Right renal cortex interstitium (tissue), 3 donors: ENCODE measurements at places on chromosomes 1 and 21. TPM values are rescaled to one million over a fixed set of nuclear protein-coding genes. Genes with fewer than 3 reads are reported as not detected.

DNA sequence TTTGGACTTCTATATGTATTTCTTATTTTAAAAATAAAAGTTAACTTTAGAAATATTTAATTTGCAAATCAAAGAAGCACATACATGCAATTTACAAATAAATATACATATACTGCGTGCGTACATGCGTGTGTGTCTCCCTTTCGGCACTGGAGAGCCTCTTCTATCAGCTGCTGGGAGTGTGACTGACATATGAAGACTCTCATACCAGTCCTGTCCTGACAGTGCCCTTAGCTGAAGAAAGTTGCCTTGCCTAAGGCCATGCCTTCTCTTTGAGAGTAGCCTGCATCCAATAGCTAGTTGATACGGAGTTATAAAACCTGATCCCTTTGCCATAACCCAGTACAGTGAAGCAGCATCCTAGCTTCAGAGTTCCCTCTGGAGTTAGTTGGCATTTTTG lies 282.4 kb upstream of the NEGR1 start:
- DNase-seq, result no peak

Gene BRINP3
- 5.3 TPM for polyA plus RNA-seq

- DNase-seq, result peak; percentile 61
These were observed 105.0 kb upstream of the COL6A1 start for GRCh38 chr21:45876381-45877170.

DNA sequence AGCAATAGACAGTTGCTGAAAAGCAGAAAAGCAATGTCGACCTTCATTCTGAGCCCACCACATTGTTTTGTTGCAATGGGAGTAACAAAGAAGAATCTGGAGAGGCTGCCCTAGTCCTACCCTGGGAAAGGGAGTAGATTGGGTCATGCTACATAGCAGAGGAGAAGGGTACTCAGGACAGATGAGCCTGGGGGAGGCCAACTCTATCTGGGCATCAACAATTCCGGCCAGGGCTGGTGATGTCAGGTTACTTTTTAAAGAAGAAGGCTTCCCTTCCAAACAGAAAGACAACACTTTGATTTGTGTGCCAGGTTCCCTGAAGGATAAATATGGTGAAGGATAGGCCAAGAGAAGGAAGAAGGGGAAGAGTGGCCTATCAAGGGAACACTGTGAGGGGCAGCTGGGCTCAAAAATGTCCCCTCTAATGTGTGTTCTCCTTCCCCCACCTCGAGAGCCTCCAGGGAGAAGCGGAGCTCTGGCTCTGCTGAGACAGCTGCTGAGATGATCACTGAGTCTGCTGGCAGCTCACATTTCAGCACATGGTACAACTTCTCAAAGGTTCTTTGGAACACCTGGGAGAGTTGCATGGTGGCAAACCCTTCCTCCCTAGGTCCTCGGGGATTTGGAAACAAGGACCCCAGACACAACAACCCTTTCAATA lies 3.2 kb upstream of the ADIPOR1 start:
- no peak for DNase-seq

GRCh38 chr1:157849229-157849875 lies 7.7 kb upstream of the CD5L start:
- DNase-seq, result no peak

- DNase-seq, result no peak
These were observed 30.0 kb upstream of the RCSD1 start for GRCh38 chr1:167599957-167600581.

DNA sequence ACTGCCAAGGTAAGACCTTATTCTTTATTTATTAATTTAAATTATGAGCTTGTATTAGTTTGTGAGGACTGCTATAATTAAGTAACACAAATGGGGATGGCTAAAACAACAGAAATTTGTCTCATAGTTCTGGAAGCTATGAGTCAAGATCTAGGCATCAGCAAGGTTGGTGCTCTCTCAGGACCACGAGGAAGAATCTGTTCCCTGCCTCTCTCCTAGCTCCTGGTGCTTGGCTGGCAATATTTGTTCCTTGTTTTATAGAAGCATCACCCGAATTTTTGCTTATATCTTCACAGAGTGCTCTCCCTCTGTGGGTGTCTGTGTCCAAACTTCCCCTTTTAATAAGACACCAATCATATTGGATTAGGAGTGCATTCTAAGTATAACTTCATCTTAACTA lies 41.4 kb upstream of the CCDC190 start:
- no peak for DNase-seq

DNA sequence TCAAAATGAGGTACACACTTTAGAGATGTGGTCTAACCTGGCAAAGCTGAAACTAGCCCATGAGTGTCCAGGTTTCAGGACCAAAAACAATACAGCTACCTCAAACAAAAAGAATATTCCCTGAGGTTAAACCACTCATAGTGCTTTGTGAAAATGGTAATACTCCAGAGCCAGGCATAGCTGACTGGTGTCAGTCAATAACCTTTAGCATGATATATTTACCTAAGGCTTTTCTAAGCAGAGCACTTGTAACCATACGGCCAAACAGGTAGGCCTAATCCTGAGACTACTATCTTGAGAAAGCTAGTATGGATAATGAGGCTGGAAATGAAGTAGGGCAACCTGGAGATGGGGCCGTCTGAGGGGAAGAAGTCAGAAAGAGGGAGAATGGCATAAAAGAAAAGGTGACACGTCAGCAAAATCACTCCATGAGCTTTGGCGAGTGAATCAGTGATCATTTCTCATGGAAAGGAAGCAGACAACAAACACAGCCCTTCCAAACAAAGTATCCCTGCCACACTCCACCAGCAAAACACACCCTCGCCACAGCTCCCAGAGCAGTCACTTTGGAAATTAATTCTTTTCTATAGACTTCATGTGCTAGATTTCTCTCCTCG lies 1.7 kb upstream of the LRRC52 start:
- DNase-seq, result no peak

Gene GPR52
- polyA plus RNA-seq, result not detected

Gene GJB5
- polyA plus RNA-seq, result 0.38 TPM

DNA sequence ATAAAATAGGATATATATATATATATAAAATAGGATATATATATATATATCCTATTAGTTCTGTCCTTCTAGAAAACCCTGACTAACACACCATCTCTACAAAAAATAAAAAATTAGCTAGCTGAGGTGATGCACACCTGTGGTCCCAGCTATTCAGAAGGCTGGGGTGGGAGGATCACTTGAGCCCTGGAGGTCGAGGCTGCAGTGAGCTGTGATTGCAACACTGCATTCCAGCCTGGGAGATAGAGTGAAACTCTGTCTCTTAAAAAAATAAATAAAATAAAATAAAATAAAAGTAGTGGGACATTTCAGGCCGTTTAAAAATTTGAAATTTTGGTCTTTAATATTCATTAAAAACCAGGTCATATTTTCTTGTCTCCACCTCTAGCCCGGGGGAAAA lies 4.2 kb upstream of the RRP1 start:
- no peak for DNase-seq

Gene NUP210L
- 0.04 TPM for polyA plus RNA-seq

- no peak for DNase-seq
These were observed 49.8 kb upstream of the KANK4 start for GRCh38 chr1:62368989-62369388.

Gene S100A7
- polyA plus RNA-seq, result 0.97 TPM

DNA sequence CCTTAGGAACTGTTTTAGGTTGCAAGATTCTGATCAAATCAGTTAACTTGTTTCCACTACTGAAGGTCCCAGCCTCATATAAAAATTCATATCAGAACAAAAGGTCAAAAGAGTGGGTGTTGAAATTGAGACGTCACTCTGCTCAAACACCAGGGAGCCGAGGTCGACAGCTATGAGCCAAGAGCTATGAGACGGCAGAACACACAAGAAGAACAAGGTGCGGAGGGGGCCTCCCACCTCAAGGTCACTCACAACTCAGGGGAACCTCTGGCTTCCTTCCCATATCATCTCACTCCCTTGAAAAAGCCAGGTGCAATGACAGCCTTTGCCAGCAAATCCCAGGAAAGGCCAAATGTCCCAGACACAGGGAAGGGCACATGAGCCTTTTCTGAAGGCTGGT lies 749 bp downstream of the SEC16B start:
- DNase-seq, result no peak

Gene CHODL
- 43.8 TPM for polyA plus RNA-seq

DNA sequence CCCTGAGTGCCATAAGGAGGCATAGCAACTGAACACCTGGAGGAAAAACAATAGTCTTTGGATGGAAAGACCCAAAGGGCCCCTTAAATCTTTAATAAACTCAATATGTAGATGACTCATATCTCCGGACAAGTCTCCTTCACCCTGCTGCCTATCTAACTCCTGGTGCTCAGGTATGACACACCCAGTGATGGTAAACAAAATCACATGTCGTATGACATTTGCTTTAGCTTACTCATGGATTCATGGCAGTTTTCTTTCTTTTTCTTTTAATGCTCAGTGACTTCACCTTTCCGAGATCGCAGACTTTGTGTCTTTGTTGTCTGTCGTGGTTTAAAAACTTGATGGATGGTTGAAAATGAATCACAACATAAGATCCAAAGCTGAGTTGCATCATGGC lies 208.5 kb upstream of the PROX1 start:
- DNase-seq, result no peak

GRCh38 chr1:47709872-47710231 lies 272.0 kb downstream of the FOXD2 start:
- DNase-seq, result no peak

Gene TENT5C
- polyA plus RNA-seq, result 2.6 TPM

- DNase-seq, result no peak
These were observed 279.2 kb downstream of the ASTN1 start for GRCh38 chr1:176885341-176885740.

DNA sequence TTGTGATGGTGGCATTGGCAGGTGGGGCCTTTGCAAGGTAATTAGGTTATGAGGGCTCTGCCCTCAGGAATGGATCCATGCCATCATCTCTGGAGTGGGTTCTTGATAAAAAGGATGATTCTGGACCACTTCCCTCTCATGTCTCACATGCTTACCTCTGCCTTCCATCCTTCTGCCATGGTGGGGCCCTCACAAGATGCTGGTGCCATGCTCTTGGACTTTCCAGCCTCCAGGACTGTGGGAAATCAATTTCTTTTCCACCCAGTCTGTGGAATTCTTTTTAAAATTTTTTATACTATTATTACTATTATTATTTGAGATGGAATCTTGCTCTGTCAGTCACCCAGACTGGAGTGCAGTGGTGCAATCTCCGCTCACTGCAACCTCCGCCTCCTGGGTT lies 57.3 kb downstream of the ACBD3 start:
- DNase-seq, result no peak

DNA sequence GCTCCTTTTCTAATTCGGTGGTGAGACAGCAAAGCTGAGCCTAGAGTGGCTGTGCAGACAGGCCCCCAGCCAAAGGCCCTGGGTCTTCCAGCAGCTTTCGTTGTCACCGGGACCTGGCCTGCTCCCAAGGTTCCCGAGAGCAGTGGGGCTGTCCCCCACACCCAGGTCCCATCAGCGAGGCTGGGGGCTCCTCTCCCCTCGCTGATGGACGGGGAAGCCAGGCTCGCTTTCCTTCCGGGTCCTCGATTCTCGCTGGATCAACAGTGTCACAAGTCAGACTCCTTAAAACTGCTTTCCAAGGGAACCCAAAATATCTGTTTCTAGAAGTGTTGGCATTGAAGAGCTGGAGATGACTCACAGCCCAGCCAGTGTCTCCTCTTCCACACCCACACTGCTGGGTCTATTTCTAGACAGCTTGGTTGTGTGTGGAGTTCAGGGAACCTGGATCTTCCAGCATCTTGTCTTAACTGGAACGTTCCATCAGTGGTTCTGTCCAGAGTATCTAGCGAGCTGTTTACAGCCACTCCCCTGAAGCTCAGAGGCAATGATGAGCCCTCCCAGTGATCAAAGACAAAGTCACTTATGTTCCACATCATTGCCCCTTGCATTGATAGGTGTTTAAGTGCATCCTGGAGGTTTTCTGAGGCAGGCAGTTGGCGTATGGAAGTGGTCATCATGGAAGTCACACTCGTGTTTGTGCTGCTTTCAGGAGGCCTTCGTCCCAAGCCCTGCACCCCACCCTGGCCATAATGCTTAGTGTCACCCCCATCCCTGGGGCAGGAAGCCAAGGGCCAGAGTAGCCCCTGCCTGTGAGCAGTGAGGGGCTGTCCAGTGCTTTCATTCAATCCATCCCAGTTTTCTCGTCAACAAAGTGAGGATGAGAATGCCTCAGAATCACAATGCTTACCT lies 35.2 kb downstream of the RRP1 start:
- no peak for DNase-seq

- DNase-seq, result no peak
These were observed 1.7 kb downstream of the GABPB2 start for GRCh38 chr1:151072224-151072623.

Gene PCAT6
- polyA plus RNA-seq, result 2.3 TPM

DNA sequence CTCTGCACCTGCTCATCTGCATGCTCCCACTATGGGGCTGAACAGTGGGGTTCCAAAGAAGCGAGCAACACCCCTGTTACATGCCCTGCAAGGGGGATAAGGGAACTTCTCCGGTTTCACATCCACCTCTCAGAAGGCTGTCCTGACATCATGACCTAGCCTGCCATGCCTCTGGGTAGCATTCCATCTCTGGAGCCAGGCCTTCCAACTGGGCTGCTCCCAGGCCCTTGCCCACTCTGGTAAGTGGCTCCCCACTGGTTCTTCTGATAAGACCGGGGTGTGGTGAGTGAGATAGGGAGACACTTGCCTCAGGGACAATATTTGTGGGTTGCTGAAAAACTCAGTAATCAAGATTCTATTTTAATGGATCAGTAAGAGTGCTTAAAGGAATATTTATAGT lies 57.8 kb downstream of the KCNJ15 start:
- DNase-seq, result no peak

DNA sequence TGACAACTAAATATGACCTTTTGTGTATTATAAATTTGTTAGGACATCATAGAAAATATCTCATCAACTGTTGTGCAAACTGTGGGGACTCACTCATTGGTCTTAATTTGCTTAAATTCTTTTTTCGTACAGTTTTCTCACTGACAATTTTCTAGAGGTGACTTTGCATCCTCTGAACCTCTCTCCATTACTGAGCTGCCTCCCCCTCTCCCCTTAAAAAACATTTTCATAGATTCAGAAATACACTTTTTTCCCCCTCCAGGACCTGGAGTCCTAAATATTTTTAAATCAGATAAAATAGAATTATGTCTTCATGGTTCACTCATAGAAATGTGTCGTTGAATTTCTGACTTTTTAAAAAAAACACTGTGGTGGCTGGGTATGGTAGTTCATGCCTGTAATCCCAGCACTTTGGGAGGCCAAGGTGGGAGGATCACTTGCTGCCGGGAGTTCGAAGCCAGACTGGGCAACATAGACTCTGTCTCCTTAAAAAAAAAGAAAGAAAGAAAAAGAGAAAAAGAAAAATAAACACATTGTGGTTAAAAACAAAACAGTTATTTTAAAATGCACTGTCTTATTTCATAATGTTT lies 1.5 kb downstream of the CNST start:
- DNase-seq, result no peak

DNA sequence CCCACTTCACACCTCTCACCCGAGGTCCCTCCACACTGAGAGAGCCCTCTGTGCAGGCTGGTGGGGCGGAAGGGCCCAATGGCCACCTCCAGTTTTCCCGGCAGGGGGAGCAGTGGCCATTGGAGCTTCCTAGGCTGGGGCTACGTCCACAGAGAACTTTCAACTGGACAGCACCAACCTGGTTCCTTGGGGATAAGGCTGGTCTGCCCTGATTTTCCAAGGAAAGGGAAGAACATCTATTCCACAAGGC lies 20.3 kb upstream of the LAPTM5 start:
- DNase-seq, result no peak

GRCh38 chr1:67214420-67215174 lies 48.3 kb downstream of the IL23R start:
- peak; percentile 3 for DNase-seq
